Left forelimb (tissue), 1 donor: ENCODE measurements at places on chromosomes 1 and 21.
A peak's percentile ranks its signal among the peaks of the same experiment; 100 is the strongest.

GRCh38 chr1:109479311-109479710 lies 4.4 kb upstream of the ATXN7L2 start:
- DNase-seq: peak; percentile 42

GRCh38 chr1:52007215-52008002 lies 16.9 kb upstream of the RAB3B start:
- DNase-seq: no peak

- no peak for DNase-seq
These were observed 37.6 kb upstream of the CTBS start for GRCh38 chr1:84611796-84612195.

DNA sequence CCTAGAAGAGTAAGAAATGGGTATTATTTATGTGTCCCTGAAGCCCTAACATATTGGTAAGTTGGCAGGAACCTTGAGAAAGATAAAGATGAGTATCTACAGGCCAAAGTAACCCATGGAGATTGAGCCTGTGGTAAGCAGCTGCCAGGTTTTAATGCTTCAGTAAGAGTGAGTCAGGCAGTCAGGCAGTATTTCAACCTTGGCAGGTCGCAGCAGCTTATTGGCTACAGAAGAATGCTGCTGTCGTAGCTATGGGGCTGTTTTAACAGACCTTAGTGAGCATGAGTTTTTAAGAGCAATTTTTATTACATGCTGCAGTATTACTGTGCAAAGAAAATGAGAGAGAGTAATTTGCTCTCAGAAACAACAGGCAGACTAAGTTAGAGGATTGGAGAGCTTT lies 10.3 kb upstream of the SLC30A10 start:
- DNase-seq: no peak

DNA sequence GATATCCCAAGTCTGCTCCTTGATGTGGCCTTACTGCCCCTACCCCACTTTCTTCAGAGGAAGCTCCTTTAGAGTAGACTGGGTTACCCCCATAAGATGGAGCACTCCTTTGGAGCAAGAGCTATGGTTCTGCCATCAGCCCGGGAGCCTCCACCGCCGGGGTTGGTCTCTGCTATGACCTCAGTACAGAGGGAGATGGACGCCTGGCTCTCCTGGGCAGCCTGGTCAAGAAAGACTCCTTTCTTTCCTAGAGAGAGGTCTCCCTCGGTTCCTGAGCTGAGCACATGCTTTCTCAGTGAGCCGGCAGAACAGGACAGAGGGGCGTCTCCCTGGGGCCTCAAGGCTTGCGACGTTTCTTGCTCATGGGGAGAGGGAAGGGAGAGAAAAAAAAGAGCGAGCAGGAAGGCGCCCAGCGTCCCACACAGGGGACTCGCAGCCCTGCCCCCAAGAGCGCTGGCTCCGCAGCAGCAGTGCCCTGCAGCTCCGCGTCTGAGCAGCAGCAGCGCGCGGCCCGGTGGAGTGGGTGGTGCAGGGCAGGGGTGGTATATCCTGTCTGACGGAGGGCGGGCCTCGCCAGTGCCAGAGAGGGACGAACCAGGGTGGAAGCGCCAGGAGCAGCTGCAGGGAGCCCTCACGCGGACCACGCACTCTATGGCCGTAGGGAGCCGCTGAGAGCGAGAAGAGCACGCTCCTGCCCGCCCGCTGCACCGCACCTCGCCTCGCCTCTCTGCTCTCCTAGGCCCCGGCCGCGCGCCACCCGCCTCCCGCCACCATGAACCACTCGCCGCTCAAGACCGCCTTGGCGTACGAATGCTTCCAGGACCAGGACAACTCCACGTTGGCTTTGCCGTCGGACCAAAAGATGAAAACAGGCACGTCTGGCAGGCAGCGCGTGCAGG lies at the start of gene PKP1:
Gene PKP1 (plus strand): TSS at position 576 of the 899 bp plus-strand sequence. CDS start 197 bp downstream, at position 773.
- peak; percentile 72 for DNase-seq

- DNase-seq: no peak
These were observed 143.5 kb upstream of the USH2A start for GRCh38 chr1:216566641-216567205.

- no peak for DNase-seq
These were observed 9.8 kb upstream of the SFN start for GRCh38 chr1:26853156-26853555.
